ENCODE measurements at places on chromosomes 16 and 17.

- no peak for DNase-seq
Observed at GRCh38 chr17:80995131-80995530, 3.5 kb downstream of the CHMP6 start.

- no peak for DNase-seq
Observed at GRCh38 chr16:3170440-3171180, 17.4 kb upstream of the OR1F1 start.

DNA sequence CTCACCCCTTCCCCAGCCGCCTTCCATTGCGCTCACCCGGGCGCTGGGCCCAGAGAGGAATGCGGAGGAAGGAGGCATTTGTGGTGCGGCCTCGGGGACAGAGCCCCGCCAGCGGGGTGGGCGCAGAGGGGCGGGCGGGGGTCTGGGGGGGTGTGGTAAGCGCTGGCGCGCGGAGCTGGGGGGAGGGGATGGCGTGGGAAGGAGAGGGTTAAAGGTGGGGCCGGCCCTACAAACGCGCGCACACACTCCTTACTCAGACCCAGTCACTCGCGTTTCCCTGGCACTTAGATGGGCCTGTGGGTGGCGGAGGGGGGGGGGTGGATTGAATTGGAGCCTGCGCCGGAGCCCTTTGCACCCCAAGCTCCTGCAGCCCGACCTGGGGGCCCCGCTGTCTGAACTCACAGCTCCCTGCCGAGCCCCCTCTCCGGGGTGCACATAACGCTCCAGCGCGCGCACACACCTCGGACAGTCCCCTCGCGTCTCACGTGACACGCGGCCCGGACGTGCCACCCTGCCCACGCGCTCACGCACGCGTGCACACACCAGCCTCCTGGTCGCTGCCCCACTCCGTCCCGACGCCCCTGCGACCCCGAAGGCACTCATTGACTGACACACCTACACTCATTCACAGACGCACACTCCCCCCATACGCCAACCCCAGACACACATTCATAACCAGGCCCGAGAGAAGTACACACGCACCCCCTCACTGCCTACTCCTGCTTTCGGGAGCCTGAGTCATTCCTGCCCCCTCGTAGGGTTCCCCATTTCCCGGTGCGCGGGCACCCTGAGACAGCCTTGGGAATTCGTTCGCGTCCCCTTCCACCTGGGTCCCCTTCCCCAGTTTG lies 844 bp downstream of the TBKBP1 start:
- peak; percentile 53 for DNase-seq

- DNase-seq: no peak
Observed at GRCh38 chr16:49731911-49732310, 124.0 kb downstream of the ZNF423 start.

GRCh38 chr17:40947929-40948328 lies 10.5 kb upstream of the KRT23 start:
- DNase-seq: no peak

GRCh38 chr17:64063766-64064224 lies 43.4 kb upstream of the ICAM2 start:
- DNase-seq: no peak
